ENCODE measurements at places on chromosomes 16 and 17.

- no peak for DNase-seq
Observed at GRCh38 chr16:28927815-28928214, 2.8 kb upstream of the RABEP2 start.

DNA sequence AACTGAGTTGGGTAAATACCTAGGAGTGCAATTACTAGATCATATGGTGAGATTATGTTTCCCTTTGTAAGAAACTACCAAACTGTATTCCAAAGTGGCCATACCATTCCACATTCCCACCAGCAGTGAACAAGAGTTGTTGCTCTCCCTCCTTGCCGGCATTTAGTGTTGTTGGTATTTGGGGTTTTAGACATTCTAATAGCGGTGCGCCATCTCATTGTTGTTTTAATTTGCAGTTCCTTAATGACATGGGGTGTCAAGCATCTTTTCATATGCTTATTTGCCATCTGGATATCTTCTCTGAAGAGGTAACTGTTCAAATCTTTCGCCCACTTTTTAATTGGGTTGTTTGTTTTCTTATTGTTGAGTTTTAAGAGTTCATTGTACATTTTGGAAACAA lies 164.2 kb upstream of the LHX1 start:
- no peak for DNase-seq

DNA sequence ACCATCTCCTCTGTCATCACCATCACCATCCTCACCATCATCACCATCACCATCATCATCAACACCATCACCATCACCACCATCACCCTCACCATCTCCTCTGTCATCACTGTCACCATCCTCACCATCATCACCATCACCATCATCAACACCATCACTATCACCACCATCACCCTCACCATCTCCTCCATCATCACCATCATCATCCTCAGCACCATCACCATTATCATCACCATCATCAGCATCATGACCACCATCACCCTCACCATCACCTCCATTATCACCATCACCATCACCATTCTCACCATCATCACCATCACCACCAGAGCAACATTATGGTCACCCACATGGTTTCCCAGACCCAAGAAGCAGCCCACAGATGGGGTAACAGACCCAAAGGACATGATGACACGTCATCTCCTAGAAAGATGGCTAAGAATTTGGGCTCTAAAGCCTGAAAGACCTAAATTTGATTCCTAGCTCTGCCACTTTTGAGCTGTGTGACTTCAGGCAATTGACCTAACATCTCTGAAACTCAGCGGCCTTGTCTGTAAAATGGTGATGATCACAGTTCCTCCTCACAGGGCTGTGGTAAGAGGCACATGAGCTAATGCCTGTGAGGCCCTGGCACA lies 14.6 kb downstream of the SCNN1B start:
- DNase-seq = no peak

- DNase-seq = no peak
Observed at GRCh38 chr17:44558334-44558709, 1.0 kb downstream of the FZD2 start.

- DNase-seq = no peak
Observed at GRCh38 chr16:17885659-17886207, 415.0 kb upstream of the XYLT1 start.

DNA sequence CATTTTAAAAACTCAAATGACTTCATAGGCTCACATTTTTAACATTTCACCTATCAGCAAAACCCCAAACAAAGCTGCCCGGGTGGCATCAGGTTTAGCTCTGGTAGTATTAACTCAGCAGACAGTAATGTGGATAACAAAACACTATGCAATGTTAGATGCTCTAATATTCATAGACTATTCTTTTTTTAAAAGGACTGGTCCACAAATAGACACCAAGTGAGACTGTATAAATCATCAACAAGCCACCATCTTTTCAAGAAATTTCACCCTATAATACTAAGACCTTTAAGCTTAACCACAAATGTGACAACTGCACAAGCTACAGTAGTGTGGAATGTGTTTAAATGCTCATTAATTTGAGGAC lies 20.2 kb downstream of the SNN start:
- no peak for DNase-seq

DNA sequence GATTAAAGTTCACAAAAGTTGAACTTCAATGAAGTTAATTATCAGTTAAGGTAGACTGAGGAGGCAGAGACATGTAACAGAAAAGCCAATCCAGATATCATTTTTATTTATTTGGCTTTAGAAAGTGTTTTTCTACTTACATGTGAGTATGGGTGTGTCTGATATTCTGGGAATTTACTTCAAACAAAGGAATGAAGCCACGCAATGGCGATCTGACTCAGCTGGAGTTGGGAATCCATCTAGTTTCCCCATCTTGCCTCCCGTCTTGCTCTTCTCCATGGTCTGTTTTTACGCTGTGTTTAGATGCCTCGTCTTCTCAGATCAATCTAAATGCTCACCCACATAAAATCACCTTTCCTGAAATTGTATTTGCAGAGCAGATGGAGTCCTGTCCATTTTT lies 1.7 kb upstream of the KCNJ16 start:
- no peak for DNase-seq

DNA sequence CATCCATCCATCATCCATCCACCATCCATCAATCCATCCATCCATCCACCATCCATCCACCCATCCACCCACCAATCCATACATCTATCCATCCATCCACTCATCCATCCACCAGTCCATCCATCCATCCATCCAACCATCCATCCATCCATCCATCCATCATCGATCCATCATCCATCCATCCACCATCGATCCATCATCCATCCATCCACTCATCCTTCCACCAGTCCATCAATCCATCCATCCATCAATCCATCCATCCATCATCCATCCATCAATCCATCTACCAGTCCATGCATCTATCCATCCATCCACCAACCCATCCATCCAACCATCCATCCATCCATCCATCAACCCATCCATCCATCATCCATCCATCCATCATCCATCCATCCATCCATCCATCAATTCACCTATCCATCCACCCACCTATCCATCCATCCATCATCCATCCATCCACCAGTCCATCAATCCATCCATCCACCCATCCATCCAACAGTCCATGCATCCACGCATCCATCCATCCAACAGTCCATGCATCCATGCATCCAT lies 39.3 kb upstream of the SSTR5 start:
- no peak for DNase-seq

DNA sequence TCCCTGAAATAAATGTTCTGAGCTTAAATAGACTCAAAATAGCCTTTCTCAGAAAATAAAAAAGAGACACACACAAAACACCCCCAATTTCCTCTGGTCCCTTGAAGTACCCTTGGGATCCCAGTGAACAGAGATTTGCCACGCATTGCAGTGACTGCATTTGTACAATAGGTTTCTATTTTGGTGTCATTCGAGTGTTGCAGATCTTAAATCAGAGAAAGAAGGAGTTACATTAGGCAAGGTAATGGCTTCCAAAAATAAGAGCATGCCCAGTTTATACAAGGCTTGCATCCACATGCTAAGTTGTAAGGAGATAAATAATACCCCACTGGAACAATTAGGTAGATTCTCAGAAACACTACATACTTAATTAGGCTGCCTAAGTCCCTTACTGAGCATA lies 2.2 kb downstream of the TOX3 start:
- no peak for DNase-seq

GRCh38 chr17:4739122-4740024 lies at the start of the genes CXCL16 and ZMYND15:
Gene CXCL16, minus strand, starts transcription at chr17:4739928. Its CDS starts 589 bp downstream, at chr17:4739339.
Gene ZMYND15, plus strand, starts transcription at chr17:4739833. Its CDS starts 716 bp downstream, at chr17:4740549.
- DNase-seq = no peak

GRCh38 chr17:4604111-4604644 lies 19.8 kb downstream of the SMTNL2 start:
- DNase-seq = no peak

DNA sequence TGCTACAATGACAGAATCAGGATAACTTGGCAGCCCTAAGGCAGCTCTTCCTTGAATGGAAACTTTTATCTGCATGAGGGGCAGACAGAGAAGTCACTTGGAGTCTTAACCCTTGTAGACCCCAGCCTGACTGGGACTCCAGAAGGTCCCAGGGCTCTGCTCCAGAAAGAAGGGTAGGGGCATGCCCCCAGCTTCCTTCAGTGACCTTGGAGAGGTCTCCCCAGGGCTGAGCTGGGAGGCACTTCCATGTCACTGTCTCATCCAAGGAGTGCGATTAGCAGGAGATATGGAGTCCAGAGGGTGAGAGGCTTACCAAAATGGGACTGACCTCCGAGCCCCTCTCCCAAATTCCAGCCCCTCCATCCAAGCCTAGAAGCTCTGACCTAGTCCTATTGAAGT lies 3.4 kb upstream of the NLRC5 start:
- DNase-seq = no peak

GRCh38 chr16:86538196-86538780 lies 16.7 kb downstream of the MTHFSD start:
- no peak for DNase-seq

- no peak for DNase-seq
Observed at GRCh38 chr17:10055262-10055975, 143.0 kb downstream of the GAS7 start.

DNA sequence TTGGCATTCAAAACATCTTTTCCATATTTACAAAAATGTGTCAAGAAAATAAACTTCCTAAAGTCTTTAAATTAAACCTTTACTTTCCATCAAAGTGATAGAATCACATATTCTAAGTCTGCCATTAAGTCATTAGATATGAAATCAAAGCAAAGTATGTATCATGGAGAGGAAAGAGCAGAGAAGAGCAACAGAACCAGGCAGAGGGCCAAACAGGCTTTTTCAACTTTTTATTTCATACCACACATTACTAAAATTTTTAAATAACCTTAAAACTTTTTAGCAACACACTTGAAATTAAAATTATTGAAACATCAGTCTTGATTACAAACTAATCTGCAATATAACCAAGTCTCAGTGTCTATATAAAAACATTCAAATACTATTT lies 13.8 kb downstream of the SIAH1 start:
- DNase-seq = no peak

- DNase-seq = no peak
Observed at GRCh38 chr16:54585094-54585997, 298.8 kb upstream of the IRX3 start.

DNA sequence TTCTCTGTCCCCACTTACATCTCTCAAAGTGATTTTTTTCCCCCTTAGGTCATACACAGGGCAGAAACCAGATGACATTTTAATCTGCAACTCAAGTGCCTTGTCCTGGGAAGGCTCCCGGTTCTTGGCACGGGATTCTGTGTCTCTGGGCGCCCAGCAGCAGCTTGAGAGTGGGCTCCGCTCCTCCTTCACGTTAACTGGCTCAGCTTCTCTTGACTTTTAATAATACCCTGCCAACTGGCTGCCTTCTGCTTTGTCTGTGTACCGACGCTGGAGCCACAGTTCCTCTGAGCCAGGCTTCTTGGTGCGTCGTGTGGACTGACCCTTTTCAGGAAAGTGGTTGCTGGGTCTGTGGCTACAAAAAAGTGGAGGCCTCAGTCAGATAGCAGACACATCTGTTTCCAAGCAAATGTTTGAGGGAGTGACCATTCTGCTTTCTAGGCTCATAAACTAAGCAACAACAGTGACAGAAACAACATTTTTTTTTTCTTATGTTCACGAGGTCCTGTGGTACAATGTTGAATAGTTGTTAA lies 64.9 kb downstream of the IRF8 start:
- DNase-seq = no peak

GRCh38 chr17:32523827-32524552 lies 37.2 kb downstream of the CDK5R1 start:
- no peak for DNase-seq

GRCh38 chr17:77306790-77307478 lies 166.2 kb downstream of the SEC14L1 start:
- no peak for DNase-seq
